Germinal center (tissue), 1 donor: ENCODE measurements at places on chromosomes 7 and 10.

- DNase-seq = no peak
Measured at GRCh38 chr7:104960741-104961448, 53.1 kb upstream of the KMT2E start.

DNA sequence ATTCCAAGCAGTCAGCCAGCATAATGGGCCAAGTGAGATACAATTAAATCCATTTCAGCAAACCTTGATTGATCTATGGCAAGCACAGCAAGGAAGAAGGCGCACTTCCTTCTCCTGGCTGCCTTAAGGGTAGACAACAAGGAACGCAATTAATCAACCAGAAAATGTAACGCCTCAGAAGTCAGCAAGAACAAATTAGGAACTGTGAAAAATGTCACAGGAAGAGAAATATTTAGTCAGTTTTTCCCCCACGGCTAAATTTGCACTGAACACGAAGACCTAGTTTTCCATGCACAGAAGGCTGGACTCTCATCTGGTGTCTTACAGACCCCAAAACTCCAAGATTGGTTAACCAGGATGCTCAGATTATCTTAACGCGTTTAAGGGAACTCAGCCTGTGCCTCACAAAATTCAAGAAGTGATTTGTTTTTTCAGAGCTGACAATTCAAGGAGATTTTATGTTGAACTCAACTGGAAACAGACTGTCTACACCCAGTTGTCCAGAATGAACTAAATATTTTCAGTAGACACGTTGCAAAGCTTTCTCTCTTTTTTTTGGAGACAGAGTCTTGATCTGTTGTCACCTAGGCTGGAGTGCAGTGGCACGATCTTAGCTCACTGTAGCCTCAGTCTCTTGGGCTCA is 14.2 kb downstream of the SNX8 start:
- DNase-seq = peak; percentile 28

- no peak for DNase-seq
Measured at GRCh38 chr10:23405540-23405939, 33.3 kb upstream of the OTUD1 start.

DNA sequence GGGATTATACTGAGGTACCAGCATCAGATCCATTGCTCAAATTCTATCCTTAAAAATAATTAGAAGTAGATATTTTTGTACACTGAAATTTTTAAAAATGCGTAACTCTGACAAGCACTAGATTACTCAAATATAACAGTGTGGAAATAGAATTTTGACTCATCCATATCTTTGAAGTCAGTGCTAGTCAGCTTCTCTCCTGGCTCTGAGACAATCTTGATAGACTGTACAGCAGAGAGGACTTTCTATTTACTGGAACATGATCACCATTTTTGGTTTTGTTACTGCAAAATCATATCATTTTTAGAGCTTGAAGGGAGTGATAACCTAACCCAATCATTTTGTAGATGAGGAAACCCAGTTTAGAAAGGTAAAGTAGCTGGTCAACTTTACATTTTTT is 195.0 kb downstream of the MTERF1 start:
- no peak for DNase-seq

GRCh38 chr10:35341521-35341920 is 5.2 kb downstream of the CCNY start:
- peak; percentile 23 for DNase-seq

DNA sequence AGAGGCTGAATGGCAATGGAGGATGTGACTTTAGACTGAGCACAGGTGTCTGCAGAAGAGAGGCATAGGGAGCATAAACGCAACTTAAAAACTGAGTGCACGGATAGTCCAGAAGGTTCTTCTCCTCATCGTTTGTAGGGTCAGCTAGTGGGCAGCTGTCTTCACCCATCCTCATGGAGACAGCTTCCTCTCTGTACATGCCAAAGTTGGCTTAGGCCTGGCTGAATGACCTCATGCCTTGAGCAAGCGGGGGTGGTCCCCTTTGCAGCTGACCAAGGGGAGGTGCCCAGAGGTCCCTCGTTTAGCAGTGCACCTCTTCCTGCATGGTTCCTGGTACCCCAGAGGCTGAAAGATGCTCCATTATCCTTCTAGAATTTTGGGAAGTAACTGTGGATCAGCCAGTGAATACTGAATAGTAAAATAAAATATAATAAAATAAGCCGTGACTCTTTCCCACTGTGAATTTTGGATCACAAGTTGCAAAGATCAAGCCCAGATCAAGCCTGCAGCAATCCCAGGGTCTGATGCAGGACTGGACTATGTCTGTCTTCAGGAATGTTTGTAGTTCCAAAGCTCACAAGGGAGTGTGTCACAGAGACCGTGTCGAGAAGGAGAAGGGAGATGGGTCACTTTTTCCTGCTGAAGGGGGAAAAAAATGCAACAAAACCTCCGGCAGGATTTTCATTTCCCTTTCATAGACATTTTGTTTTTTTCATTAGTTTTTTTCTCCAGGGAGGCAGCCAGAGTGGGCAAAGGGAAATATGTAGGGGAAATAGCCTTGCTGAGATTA is 295.3 kb upstream of the MKI67 start:
- DNase-seq = no peak

DNA sequence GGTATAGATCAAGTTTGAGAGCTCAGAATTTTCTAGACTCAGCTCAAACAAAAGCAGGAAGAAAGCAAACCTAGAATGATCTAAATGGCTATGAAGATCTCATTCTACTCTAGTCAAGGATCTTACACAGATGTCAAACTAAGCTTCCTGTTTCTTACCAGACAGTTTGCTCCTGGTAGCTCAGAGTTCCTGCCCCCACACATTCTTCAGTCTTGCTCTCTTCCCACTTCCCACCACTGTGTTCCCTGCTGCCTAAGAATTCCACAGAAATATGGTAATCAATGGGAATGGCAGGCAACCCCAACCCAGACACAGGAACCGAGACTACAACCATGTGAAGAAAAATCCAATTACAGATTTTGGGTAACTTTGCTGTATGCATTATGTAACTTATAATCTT is 133.4 kb upstream of the PTN start:
- DNase-seq = no peak

- DNase-seq = no peak
Measured at GRCh38 chr10:100182281-100182680, 3.5 kb downstream of the ERLIN1 start.

DNA sequence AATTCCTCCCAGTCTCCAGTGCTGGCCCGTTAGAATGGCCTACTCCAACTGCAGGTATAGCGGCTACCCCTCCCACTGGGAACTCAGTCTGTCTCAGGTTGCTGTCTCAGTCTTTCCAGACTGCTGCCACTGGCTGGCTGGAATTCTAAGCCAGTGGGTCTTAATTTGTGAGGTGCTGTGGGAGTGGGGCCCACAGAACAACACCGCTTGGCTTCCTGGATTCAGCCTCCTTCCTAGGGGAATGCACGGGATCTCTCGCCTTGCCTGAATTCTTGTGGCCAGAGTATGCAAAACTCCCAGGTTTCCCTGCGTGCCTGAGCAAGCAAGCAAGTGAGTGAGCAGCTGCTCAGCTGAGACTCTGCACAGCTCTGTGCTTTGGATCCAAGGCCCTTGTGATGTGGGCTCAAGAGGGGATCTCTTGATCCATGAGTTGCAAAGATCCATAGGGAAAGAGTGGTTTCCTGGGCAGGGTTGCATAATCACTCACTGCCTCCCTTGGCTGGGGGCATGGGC is 41.5 kb upstream of the GPR141 start:
- no peak for DNase-seq

DNA sequence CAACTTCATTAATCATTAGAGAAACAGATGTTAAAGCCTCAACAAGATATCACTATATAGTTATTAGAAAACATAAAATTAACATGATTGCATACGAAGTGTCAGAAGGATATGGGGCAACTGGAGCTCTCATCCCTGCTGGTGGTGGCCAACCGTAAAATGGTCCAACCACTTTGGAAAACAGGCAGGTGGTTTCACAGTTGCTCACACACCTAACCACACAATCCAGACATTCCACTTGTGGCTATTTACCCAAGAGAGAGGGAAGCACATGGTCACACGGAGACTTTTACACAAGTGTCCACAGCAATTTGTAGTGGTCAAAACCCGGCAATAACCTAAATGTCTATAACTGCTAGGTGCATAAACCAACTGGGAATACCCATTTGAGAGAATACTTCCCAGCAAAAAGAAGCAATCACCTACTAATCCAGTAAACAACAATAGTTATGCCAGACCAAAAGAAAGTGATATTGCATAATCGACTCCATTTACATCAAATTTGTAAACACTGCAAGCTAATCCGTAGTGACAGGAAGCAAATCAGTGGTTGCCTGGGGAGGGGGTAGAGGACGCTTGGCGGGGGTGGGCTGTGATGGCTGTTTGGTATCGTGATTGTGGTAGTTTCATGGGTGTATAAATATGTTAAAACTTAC is 91.8 kb downstream of the LARP4B start:
- DNase-seq = no peak

GRCh38 chr10:77983384-77984341 is 45.7 kb downstream of the POLR3A start:
- no peak for DNase-seq

- peak; percentile 13 for DNase-seq
Measured at GRCh38 chr7:28207486-28208158, 27.0 kb upstream of the JAZF1 start.

DNA sequence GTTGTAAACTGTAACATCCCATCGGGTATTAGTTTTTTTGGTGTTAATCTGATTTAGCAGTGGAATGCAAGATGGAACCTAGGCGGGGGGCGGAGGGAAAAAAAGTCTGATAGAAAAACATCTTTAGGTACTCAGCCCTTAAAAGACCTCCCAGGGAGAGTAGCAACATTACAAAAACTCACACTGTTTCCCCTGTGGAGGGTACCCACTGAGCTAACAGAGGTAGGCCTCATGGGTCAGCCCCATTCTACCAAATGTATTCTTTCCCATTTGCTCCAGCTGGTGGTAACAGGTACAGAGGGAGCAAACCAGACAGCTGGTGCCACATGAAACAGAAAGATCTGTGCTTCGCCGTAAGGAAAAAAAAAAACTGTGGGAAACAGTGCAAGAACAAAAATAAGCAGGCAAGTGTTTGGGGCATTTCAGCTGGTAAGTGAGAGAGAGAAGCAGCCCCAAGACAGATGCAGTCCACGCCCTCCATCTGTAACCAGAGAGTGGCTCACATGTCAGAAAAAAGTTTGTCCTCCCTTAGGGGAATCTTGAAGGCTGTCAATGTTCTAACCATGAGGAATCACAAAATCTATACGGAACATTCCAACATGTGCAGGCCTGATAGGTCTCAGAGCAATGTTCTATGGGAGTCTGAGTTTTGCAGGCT is 65.3 kb downstream of the HOXA1 start:
- no peak for DNase-seq

DNA sequence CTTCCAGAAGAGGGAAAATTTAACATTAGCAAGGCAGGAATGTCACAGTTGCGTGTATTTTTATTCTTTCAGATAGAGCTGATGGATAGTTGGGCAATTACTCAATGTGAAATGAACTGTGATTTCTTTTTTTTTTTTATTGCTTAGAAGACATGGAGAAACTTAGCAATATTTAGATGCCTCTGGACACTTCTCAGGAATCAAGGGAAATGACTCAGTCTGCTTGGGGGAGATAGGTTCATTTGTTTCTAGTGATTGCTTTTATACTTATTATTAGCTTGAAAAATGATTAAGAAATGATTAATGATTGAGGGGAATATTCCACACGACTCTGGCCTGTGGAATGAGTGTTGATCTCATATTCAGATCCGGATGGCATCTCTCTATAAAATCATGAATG is 33.1 kb upstream of the TBX20 start:
- no peak for DNase-seq
